ENCODE measurements at places on chromosomes 1 and 21.

GRCh38 chr1:153293851-153294250, 18.9 kb downstream of the PGLYRP3 start:
- peak; percentile 7 for DNase-seq

GRCh38 chr1:202007805-202008489, 2.4 kb upstream of the ELF3 start:
- DNase-seq, result no peak

GRCh38 chr1:104235141-104235540, 485.4 kb downstream of the AMY1C start:
- no peak for DNase-seq

GRCh38 chr1:182069028-182069466, 7.5 kb upstream of the ZNF648 start:
- no peak for DNase-seq

GRCh38 chr1:186304982-186305949, 69.8 kb downstream of the TPR start:
- DNase-seq, result peak; percentile 14

DNA sequence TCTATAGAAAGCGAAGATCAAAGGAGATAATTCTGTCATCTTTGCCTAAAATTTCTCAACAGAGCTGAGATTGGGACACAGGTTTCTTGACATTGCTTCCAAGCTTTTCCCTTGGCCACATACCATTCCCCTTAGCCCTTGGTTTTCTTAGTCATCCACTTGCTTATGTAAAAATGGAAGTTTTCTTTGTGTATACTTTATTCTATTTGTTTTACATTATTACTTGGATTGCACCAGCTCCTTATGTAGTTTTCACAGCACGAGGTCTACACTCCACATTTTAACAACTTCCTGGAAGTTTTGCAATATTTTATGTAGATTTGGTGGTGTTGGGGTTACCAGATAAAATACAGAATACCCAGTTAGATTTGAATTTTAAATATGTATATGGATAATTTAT, 129.8 kb downstream of the PLA2G4A start:
- no peak for DNase-seq

GRCh38 chr1:228974273-228974672, 239.0 kb downstream of the RHOU start:
- no peak for DNase-seq

GRCh38 chr1:29948581-29948980, 712.3 kb downstream of the PTPRU start:
- DNase-seq, result no peak

DNA sequence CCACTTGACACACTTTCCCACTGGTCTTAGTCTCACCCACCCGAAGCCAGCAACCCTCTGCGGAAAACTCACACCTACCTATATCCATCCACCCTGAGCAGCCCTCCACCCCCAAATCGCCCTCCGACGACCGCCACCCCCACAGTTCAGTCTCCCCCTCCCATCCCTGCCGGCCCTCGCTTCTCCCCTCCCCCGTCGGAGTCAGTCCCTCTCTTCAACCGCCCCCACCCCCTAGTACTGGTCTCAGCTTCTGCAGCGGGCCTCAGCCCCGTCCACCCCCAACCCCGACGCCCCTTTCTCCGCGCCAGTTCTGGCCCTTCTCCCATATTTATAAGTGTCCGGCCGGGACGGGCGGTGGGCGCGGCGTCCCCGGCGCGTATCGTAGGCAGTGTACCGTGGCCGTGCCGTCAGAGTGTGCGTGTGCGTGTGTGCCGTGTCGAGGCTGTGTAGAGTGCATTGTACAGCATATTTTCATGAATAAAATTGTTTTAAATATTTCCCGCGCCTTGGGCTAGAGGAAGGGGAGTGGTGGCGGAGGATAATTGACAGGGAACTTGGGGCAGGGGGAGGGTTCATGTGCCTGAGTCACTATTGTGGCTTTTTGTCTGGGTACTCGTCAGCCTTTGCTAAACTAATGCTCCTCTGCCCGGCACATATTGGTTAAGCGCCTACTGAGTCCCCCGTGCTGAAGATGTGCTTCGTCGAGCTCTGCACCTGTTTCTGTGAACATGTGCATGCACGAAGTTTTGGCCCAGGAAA, 22.0 kb downstream of the FOXO6 start:
- DNase-seq, result no peak

- no peak for DNase-seq
Observed at GRCh38 chr1:167671727-167672511, 41.9 kb downstream of the RCSD1 start.

- DNase-seq, result peak; percentile 44
Observed at GRCh38 chr1:11736746-11737639, 1.1 kb downstream of the AGTRAP start.

GRCh38 chr1:104121271-104121670, 371.6 kb downstream of the AMY1C start:
- DNase-seq, result no peak

DNA sequence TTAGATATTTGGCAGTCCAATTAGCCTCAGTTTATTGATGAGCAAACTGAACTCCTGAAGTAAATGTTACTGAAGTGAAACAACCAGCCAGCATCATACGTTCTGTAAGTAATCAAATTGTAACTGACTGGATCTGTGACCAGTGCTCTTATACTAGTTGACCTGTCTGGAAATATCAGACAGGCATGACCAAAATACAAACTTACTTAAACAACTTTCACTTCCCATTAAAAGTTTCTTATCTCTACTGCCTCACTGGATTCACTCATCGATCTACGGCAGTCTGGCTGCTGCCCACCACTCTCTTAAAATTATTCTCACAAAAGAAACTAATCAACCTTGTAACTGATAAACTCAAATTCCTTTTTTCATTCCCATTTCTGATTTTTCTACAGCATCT, 56.4 kb downstream of the WDR3 start:
- no peak for DNase-seq

DNA sequence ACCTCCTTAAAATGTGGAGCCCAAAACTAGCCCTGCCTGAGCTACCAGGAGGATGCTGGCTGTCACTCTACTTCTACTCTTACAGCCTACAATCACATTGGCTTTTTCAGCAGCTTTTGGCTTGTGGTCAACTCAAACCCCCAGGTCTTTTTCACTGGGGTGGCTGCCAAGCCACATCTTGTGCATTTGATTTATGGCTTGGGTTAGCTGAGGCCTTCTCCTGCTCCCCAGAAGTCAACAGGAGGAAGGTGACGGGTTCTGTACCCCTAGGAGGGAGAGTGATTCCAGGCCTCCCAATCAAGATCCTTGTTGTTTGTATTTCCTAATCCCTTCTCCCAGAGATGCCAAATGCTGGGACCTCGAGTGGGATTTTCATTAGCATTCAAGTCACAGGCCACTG, 124.3 kb downstream of the LACTBL1 start:
- no peak for DNase-seq

Measured in central memory CD4-positive, alpha-beta T cell (primary cell).